ENCODE measurements at places on chromosomes 4 and X. TPM values are rescaled to one million over a fixed set of nuclear protein-coding genes. Genes with fewer than 3 reads are reported as not detected.

Gene AWAT2
- total RNA-seq: not detected

Gene CPZ
- total RNA-seq: 2.7 TPM

- H3K4me3 ChIP-seq: peak overlapping the region; percentile 69
- no peaks in the 10 kb centered on the region for H3K4me1 ChIP-seq
- no peak for DNase-seq
- no peak overlapping the region for H3K27ac ChIP-seq
- no peaks in the 10 kb centered on the region for H3K27me3 ChIP-seq
- H3K36me3 ChIP-seq: no peaks in the 10 kb centered on the region
These were observed 839 bp downstream of the QDPR start for GRCh38 chr4:17511051-17511450.

DNA sequence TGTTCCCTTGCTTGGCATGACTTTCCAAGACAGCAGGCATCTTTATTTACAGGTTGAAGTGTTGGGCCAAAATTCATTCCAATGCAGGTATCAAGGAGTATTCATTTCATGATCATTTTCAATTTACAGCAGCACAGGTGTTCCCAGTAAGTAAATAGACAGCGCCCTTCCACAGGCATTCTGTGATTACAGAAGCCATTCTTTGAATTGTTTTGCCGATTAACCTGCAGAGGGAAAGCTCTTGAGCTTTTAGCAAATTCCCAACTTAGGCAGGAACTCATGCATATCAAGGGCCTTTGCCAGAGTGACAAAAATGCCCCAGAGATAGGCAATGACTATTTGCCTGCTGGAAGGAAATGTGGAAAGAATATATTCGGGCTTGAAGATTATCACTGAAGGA, 6.8 kb downstream of the TXK start:
- H3K4me1 ChIP-seq: peaks cover 18% of the 10 kb centered on the region
- H3K36me3 ChIP-seq: no peaks in the 10 kb centered on the region
- no peak for DNase-seq
- H3K4me3 ChIP-seq: no peak overlapping the region
- no peak overlapping the region for H3K27ac ChIP-seq

DNA sequence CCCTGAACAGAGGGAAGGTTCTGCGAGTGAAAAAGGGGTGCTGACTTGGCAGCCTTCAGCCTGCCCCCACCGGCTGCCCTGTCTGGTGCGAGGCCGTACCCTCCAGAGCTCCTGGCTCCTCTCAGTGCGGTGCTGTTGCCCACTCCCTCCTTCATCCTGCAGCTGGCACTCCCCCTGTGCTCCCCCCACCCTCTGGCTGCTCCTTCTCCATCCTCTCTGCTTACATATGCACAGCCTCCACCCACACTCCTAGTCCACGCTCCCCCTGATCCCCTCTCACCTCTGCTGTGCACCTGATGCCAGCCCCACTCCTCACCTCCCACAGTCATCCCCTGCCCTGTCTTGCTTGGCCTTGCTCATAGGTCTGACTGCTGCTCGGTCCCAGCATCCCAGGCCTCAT, 9.9 kb downstream of the MAN2B2 start:
- no peaks in the 10 kb centered on the region for H3K4me1 ChIP-seq
- no peak overlapping the region for H3K27ac ChIP-seq
- DNase-seq: no peak
- H3K36me3 ChIP-seq: no peaks in the 10 kb centered on the region

Data from tibial nerve (tissue), 4 donors.